ENCODE measurements at places on chromosomes 12 and 14. TPM values are rescaled to one million over a fixed set of nuclear protein-coding genes. Genes with fewer than 3 reads are reported as not detected.

Gene OLR1
- not detected for total RNA-seq

Gene ATG2B
- total RNA-seq: 11.6 TPM

Gene PARPBP
- total RNA-seq: 23.0 TPM

Gene RAB2B
- total RNA-seq: 26.8 TPM

Gene NTF3
- total RNA-seq: not detected

Gene SYNE3
- 1.2 TPM for total RNA-seq

Measured in PC-3 (cell line).